Psoas muscle (tissue), 8 donors: ENCODE measurements at places on chromosomes 6 and 20. TPM values are rescaled to one million over a fixed set of nuclear protein-coding genes. Genes with fewer than 3 reads are reported as not detected.

The DLK2 gene
- total RNA-seq: not detected

GRCh38 chr6:75154973-75155372 lies 50.9 kb downstream of the COL12A1 start:
- DNase-seq: no peak

The LY6G5B gene
- total RNA-seq: 1.7 TPM

The OR2H1 gene
- not detected for total RNA-seq

The CST4 gene
- not detected for total RNA-seq

DNA sequence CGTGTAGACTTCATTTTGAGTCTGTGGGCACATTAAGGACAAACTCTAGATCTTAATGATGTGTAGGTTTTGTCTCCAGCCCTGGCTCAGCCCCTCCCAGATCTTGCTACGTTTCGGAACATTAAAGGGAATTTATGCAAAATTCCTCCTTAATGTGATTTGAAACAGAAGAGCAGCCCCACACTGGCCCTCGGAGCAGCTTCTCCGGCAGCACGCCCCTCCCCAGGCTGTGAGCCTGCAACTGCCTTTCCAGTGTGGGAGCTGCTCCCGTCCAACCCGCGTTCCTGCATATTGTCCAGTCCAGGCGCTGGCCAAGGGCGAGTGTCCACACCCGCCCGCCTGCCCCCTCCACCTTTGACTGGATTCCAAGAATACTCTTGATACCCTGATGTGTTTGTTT lies 257.2 kb downstream of the TAF4 start:
- no peak for DNase-seq
